HFFc6 (cell line): ENCODE measurements at places on chromosomes 5 and 9. TPM values are rescaled to one million over a fixed set of nuclear protein-coding genes. Genes with fewer than 3 reads are reported as not detected.

DNA sequence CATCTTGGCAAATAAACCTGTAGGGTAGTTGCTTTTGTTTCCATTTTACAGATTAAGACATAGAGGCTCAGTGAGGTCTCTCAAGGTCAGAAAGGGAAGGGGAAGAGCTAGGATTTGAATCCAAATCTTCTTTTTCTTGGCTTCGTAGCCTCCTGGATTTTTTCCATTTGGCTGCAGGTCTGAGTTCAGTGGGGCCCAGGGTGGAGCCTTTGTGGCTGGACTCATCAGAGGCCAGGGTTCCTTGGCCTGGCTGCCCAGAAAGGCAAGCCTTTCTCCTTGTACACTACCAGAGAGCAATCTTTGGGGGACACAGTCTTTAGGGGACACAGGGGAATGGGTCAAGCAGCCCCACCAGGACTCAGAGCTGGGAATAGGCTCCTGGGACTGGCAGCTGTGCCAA is 10.5 kb upstream of the TRAF1 start:
- DNase-seq: no peak

DNA sequence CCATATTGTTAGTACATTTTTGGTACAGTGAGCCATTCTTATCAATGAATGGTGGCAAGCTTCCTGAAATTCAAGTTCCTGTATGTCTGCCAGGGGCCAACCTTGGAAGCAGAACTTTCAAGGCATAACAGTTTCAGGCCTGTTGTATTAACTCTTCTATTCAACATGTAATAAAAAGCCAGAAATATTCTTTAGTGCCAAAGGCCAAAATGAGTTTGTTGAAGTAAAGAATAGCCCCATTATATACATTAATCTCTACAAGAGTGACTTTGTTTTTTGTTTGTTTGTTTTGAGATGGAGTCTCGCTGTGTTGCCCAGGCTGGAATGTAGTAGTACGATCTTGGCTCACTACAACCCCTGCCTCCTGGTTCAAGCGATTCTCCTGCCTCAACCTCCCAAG is 321.3 kb downstream of the KDM4C start:
- no peak for DNase-seq

Gene DNAI1
- total RNA-seq: not detected in 3 replicates

GRCh38 chr9:3956899-3957298 is 343.0 kb downstream of the GLIS3 start:
- DNase-seq: no peak

GRCh38 chr9:36914212-36914577 is 119.9 kb downstream of the PAX5 start:
- DNase-seq: no peak

DNA sequence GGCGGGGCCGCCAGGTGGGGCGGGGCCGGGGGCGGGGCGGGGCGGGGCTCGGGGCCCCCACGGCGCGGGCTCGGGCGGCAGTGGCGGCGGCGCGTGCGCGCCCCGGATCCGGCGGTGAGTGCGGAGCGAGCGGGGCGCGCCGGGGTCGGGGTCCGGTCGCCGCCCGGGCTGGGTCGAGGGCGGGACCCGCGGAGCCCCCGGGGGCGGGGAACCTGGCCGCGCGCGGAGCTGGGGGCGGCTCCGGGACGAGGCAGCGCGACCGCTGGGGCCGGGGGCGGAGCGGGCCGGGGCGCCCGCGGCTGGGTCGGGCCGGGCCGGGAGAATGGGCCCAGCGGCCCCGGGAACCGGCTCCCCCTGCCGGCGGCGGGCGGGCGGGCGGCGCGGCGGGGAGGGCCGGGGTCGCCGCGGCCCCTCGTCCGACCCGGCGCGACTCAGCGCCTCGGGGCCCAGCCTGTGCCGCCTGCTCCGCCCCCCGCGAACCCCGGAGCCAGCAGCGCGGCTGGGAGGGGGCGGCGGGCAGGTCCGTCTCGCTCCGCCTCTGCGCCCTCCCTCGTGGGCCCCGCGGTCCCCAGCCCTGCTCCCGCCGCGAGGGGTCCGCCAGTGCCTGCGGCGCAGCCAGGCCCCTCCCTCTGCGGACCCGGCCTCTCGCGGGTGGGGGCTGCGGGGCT is 3.1 kb downstream of the EGFL7 start:
- no peak for DNase-seq

- DNase-seq: no peak
Observed at GRCh38 chr5:172667786-172668593, 26.9 kb downstream of the NEURL1B start.

GRCh38 chr5:72509401-72509800 is 2.2 kb upstream of the ZNF366 start:
- DNase-seq: no peak

- DNase-seq: no peak
Observed at GRCh38 chr5:139912804-139913203, 117.2 kb downstream of the PSD2 start.

Gene CATSPER3
- total RNA-seq: 0.19 to 0.33 TPM (median 0.20 TPM) in 3 replicates

- no peak for DNase-seq
Observed at GRCh38 chr9:134059661-134060395, 8.0 kb downstream of the BRD3 start.

DNA sequence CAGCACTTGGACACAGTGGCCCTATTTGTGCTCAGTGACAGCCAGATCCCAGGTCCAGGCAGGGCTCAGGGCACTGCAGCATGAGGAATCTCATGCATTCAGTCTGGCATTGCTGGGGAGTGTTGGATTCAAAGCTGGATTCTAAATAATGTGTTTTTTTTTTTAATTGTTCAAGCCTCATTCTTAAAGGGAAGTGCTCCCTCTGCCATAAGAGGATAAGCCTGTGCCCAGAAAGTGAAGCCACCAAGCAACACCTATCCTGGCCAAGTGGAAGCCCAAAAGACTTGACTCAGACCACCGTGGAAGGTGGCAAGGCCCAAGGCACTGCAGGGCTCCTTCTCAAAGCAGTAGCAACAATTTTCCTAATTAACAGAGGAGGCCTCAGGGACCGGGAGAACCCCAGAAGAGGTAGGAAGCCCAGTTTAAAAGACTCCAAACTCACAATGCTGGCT is 135.6 kb downstream of the ACTL7B start:
- DNase-seq: no peak

DNA sequence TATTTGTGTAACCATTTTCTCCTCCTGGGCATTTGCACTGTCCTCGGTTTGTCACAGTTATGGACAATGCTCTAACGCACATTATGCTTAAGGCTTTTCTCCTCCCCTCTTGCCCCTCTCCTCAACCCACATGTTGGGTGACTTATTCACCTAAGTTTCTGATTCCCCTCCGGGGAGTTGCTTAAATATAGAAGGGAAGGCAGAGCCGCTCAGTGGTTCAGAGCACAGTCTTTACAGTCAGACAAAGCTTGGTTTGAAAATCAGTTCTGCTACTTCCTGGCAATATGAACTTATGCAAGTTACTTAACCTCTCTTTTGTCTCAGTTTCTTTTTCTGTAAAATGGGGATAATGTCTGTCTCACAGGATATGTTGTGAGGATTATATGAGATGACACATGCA is 41.2 kb upstream of the SPRY4 start:
- DNase-seq: no peak

Gene RAD50
- 11.6 and 28.0 TPM in 2 replicates for total RNA-seq

DNA sequence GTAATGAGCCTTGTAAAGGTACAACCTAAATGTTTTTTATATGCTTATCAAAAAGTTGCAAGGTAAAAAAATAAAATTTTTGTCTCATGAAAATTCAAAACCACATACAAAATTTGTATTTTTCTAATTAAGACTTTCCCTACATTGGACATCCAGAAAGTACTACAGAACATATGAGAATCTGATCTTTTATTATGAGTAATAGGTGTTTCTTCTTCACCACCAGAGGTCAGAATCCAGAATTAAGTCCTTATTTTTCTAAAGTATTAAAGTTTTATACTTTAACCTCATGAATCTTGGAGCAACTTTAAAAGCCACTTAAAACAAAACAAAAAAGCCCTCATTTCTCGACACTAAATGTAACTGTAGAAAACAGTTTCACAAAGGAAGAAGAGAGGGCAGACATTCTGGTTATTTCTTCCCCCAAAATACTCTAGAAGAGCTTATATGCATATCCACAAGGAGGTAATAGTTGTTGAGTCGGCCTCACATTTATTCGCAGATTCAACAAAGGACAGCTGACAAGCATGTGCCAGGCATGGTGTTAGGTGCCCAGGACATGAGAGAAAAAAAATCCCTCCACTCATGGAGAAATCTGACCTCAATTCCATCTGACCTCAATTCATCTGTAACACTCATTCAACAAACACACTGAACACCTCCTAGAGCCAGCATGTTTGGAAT is 69.3 kb downstream of the MLLT3 start:
- DNase-seq: no peak

GRCh38 chr9:22228542-22228941 is 218.1 kb upstream of the DMRTA1 start:
- peak; percentile 25 for DNase-seq

GRCh38 chr5:115309751-115310370 is 13.4 kb upstream of the CCDC112 start:
- DNase-seq: peak; percentile 46

GRCh38 chr5:1564182-1564748 is 40.5 kb upstream of the LPCAT1 start:
- DNase-seq: peak; percentile 69

Gene RPL7A
- total RNA-seq: 2,011 to 2,185 TPM (median 2,118 TPM) in 3 replicates

Gene IRX4
- total RNA-seq: not detected in 3 replicates

GRCh38 chr9:135567311-135567710 is 5.8 kb downstream of the PAEP start:
- DNase-seq: no peak

GRCh38 chr5:119059740-119060255 is 11.1 kb upstream of the DMXL1 start:
- DNase-seq: no peak

GRCh38 chr5:138541511-138542179 is 1.4 kb downstream of the ETF1 start:
- DNase-seq: no peak

Gene OSMR
- 28.1 to 32.1 TPM (median 29.6 TPM) in 3 replicates for total RNA-seq

DNA sequence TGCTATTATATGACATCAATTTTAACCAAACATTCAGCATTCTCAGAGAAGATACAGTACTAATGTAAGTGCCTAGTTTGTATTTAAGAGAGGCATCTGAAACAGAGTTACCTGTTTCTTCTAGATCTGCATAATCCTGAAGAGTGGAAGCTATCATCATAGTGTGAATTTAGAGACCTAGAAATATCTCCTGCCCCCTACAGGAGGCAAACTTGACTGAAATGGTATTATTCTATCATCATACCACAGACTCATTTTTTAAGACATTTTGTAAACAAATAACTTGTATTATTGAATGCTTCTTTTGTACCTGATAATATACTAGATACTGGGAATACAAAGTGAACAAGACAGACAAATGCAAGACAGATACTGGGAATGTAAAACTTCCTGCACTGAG is 216.8 kb upstream of the RPS23 start:
- DNase-seq: peak; percentile 5

DNA sequence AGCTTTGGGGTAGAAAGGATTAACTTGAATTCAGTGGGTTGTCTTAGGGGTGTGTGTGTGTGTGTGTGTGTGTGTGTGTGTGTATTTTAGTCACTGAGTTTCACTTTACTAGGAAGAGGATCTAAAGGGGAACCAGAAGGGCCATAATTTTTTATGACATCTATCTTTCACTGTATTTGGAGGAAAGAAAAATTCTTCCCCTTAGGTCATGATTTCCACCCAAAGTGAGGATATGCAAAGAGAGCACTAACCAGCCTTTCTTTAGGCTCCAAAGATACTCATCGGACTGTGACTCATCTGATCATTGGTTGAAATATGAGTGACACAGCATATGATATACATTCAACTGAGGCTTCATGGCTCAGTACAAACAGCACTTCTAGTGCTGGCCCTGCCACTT is 75.2 kb upstream of the RASGRF2 start:
- DNase-seq: no peak

- DNase-seq: no peak
Observed at GRCh38 chr9:124768334-124768733, 2.8 kb downstream of the NR6A1 start.

Gene JAKMIP2
- total RNA-seq: not detected in 3 replicates

- no peak for DNase-seq
Observed at GRCh38 chr5:36300191-36300926, 1.3 kb downstream of the RANBP3L start.

Gene CER1
- total RNA-seq: not detected in 2 replicates
